NCI-H1092 treated with DMSO at 0.1 percent for 48 hours (cell line): ENCODE measurements at places on chromosomes 6 and 20.

- no peak for DNase-seq
Measured at GRCh38 chr20:47775841-47776240, 9.4 kb downstream of the SULF2 start.

- DNase-seq = no peak
Measured at GRCh38 chr6:149190224-149190831, 127.2 kb upstream of the TAB2 start.

DNA sequence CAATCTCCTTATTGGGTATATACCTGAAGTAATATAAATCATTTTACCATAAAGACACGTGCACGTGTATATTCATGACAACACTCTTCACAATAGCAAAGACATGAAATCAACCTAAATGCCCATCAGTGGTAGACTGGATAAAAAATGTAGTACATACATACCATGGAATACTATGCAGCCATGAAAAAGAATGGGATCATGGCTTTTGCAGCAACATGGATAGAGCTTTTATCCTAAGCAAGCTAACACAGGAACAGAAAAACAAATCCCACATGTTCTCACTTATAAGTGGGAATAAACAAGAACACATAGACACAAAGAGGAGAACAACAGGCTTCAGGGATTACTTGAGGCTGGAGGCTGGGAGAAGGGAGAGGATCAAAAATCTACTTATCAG is 208.3 kb upstream of the QKI start:
- no peak for DNase-seq

GRCh38 chr6:29720863-29721262 is 2.4 kb upstream of the HLA-F start:
- DNase-seq = no peak

DNA sequence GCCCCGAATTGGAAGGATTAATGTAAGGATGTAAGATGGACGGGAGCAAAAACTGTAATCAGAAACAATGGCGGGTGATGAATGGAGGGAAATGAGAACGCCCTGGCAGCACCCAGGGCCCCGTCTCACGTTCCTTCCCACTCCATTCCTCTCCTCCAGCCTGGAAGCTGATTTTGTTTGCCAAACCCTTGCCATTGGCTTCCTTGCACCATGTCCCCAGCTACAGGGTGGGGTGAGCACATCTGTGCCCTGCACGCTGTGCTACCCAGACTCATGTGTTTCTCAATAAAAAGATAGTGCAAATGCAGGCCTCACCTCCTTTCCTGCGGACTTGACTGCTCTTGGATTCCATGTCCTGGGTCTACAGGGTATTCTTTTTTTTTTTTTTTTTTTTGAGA is 26.7 kb downstream of the SCP2D1 start:
- no peak for DNase-seq

- no peak for DNase-seq
Measured at GRCh38 chr6:96794980-96795379, 42.3 kb downstream of the GPR63 start.

GRCh38 chr20:4465855-4466545 is 255.7 kb upstream of the PRND start:
- no peak for DNase-seq

DNA sequence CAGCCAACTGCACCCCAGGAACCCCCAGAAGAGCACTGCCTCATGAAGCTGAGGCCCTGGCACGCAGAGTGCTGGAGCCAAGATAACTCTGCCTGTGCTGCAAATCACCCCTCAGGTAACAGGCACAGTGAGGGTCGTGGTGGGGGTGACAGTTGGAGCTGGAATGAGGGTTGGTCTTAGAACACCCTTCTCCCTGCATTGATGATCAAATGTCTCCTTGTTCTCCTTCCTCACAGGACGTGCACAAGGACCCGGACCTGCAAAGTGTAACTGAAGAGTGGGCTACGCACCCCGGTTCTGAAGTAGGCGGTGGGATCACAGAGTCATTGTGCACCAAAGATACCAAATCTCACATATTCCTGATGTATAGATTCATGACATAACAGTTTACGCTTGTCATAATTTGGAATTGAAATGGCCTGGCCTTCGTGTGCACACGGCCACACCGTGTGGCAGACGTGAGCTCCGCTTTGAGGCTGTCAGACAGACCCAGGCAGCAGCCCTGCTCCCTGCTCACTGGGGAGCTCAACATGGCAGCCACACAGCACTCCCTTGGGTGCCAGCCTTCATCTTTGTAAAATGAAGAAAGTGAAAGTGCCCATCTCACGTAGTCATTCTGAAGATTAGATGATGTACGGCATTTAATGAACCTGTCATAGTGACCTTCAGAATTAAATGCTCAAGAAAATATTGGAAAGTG is 8.8 kb downstream of the THBS2 start:
- no peak for DNase-seq

DNA sequence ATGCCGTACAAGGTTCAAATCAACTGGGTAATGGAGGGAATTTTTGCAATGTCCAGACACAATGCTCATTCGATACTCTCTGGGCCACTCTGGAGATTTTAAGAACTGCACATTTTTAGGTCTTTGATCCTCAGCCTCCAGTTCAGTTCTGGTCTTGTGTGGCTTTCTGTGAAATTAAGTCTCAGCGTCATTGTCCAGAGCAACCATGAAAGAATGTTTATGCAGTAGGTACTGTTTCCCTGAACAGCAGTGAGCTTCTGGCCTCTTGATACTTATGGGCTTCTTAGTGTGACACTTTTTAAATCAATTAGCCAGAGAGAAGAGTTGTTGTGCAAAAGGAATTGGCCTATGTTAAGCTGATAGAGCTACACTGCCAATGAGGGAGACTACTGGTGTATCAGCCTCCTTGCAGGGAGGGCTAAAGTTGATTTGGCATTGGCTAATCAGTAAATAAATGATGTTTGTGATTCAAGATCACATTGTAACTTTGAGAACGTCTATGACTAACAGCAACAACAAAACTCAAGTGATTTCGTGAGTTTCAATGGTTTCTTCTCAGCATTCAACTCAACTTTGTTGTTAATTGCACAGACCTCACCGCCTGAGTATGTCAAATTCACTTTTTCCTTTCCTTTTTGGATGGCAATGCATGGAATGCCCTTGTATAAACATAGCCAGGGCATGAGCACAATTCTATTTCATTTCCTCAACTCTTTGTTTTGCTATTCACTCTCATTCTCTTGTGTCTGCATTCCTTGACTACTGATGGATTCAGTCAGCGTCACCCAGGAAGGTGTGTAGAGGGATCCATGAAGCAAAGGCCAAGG is 85.1 kb downstream of the GJA1 start:
- no peak for DNase-seq

DNA sequence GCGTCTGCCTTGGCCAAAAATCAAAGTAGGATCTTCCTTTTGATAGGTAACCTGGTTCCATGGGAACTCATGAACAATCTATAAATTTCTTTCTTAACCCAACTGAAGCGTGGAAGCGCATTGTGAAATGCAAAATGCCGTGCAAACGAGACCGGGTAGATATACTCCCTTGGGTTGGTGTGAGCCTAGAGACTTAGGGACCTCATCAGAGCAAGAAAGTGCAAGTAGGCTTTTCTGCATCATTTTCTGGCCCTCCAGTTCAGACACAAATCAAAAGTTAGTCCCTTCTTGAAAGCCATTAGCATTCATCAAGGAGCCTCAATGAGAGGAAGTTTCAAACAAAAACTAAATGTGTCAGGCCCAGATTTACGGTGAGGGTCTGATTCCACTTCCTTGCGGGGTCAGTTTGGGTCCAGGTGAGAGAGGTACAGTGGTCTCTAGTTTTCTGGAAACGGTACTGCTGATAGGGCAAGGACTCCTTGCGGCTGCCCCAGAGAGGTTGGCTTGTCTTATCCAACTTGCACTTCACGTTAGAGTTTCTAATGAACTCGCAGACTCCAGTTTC is 5.3 kb upstream of the ZNF184 start:
- DNase-seq = no peak

DNA sequence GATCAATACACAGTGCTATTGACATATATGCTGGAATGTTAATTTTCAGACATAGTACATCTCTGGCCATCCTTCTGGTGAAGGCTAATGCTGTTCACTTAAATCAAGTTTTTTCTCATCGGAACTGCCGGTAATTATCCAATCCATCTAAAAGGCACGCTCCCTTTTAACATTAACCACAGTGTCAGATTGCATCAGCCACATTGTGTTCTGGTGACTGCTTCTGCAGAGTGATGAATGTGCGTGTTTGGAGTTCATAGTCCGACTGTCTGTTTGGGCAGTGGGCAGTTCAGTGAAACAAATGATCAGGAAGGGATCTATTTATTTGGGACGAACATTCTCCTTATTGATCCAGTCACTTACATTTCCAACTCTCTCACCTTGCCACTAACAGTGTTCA is 49.5 kb downstream of the SOBP start:
- no peak for DNase-seq

DNA sequence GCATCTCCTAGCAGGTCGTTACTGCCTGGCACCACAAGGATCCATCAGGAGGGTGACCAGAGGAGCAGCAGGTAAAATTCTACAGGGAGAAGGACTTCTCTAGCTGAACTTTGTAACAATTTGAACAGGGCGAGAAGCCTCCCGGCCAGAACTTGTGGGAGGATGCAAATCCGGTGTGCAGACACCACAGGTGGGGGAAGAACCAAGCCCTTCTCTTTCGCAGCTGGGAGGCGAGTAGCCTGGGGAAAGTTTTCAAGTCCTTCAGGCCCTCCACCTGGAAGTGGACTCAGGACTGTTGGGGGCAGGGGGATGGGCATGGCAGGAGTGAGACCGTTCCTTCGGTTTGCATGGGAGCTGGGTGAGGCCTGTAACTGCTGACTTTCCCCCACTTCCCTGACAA is 42.7 kb upstream of the FAM210B start:
- no peak for DNase-seq

DNA sequence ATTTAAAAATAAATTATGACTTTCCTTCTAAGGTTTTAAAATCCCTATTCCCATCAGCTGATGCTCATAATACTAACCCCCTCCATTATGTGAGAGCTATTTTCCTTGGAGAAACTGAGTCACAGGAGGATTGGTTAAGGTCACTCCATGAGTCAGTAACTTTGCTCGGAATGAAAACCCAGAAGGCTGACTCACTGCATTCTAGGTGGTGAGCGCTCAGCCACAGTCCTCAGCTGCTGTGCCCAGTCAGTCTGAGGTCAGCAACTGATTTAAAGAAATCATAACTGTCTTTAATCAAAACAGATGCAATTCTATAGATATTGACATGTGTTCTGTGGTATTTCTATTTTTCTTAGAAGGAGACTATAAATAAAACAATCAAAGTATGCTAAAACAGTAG is 359.2 kb downstream of the GJA1 start:
- DNase-seq = no peak

- DNase-seq = no peak
Measured at GRCh38 chr20:56483970-56484369, 15.5 kb downstream of the RTF2 start.

GRCh38 chr6:161105408-161105807 is 113.8 kb downstream of the MAP3K4 start:
- DNase-seq = no peak

DNA sequence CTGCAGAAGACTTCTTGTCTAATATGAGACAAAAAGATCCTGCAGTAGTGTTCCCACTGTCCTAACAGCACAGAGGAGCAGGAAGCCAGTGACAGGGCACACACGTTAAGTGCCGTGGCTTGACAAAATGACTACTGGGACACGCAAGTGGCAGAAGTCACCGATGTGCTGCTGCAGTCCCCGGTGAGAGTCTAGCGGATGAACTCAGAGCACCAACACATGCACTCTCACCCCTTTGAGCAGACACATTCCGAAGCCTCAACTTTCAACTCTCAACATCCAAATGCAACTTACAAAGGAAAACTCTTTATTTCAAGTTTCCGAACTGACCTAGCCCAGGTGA is 898 bp downstream of the LAMA4 start:
- no peak for DNase-seq

DNA sequence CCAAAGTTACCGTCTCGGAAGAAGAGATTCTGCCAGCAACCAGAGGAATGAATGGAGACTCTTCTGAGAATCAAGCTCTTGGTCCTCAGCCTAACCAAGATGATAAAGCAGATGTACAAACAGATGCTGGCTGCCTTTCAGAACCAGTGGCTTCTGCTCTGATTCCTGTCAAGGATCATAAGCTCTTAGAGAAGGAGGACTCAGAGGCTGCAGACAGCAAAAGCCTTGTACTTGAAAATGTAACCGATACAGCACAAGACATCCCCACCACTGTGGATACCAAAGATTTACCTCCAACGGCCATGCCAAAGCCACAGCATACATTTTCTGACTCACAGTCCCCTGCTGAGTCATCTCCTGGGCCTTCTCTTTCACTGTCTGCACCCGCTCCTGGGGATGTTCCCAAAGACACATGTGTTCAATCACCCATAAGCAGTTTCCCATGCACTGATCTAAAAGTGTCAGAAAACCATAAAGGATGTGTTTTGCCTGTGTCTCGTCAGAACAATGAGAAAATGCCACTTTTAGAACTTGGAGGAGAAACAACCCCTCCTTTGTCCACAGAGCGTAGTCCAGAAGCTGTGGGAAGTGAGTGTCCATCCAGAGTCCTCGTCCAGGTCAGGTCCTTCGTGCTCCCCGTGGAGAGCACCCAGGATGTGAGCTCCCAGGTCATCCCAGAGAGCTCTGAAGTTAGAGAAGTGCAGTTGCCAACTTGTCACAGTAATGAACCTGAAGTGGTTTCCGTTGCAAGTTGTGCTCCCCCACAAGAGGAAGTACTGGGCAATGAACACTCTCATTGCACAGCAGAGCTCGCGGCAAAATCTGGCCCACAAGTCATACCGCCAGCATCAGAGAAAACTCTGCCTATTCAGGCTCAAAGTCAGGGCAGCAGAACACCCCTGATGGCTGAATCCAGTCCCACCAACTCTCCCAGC is 109.6 kb downstream of the RTN4IP1 start:
- no peak for DNase-seq

GRCh38 chr6:62614442-62614841 is 328.4 kb upstream of the KHDRBS2 start:
- DNase-seq = no peak

GRCh38 chr6:42125663-42126062 is 16.8 kb downstream of the C6orf132 start:
- no peak for DNase-seq

DNA sequence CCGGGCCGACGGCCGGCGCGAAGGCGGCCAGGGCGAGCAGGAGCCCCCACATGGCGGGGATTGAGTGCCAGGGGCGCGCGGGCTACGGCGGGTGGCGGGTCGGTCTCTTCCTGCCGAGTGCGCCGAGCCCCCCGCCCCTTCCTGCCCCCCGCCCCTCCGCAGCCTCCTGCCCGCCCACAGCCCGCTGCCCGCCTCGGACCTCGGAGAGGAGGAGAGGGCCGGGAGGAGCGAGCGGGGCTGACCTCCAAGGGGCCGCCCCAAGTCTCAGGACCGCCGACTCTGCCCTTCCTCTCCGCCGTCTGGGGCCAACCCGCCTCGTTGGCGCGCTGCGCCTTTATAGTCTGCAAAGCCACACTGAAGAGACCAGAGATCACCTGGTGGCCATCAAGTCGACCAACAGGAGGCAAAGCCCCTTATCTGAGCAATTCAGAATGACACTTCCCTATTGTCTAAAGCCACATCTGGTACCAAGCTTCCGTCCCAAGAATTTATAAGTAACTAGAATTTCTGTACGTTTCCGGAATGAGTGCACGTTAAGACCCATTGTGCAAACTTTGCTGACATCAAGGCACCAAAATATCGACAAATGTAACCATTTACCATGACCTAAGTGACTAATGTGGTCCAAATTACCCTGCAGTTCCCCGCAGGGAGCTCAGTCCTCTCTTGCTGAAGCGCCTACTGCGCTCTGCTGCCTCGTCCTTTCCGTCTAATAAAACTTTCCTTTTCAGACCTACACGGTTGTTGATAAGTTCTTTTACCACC is at the start of gene CPXM1:
CPXM1 (minus strand) TSS at position 107 of the 765 bp plus-strand sequence; CDS start at position 52, 55 bp downstream.
- DNase-seq = no peak
